Caki2 (cell line): ENCODE measurements at places on chromosomes 5 and 9.

GRCh38 chr9:35690614-35691333 lies 1.0 kb upstream of the TPM2 start:
- DNase-seq, result peak; percentile 36

GRCh38 chr5:172045315-172045632 lies 38.8 kb upstream of the FBXW11 start:
- DNase-seq, result no peak

GRCh38 chr5:138724470-138725146 lies 28.6 kb upstream of the CTNNA1 start:
- no peak for DNase-seq

DNA sequence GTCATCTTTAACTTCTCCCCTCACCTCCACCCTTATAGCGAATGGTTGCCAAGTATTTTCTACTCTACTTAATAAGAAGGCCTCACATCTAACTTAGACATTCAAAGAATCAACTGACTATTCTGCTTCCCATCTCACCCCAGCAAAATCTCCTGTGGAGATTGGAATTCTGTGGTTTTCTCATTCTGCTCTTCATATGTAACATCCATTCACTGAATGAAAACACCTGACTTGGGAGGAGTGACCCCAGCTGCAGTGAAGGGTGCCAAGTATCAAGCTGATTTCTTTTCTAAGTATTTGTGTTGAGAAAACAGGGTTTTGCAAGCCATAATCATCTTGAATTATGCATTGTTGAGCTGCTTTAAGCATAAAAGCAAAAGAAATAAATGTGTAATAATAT lies 42.5 kb upstream of the TAF1L start:
- DNase-seq, result no peak

- no peak for DNase-seq
Measured at GRCh38 chr5:163619273-163619934, 114.0 kb downstream of the MAT2B start.

DNA sequence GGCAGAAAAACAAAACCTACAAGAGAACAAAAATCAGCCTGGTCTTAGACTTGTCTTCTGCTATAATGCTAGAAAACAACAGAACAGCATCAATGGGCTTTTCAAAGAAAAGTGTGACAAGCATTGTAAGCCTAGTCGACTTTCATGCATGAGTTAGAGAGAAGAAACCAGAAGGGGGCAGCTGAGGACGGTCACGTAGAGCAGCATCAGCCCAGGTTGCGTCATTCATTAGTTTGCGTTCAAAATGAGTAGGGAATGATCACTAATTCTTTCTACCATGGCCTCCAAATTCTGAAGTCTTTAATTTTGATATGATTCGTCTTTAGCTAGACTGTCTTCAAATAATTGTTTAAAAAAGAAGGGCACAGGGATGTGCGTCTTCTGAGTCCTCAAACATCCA lies 4.7 kb upstream of the ISCA1 start:
- peak; percentile 49 for DNase-seq

DNA sequence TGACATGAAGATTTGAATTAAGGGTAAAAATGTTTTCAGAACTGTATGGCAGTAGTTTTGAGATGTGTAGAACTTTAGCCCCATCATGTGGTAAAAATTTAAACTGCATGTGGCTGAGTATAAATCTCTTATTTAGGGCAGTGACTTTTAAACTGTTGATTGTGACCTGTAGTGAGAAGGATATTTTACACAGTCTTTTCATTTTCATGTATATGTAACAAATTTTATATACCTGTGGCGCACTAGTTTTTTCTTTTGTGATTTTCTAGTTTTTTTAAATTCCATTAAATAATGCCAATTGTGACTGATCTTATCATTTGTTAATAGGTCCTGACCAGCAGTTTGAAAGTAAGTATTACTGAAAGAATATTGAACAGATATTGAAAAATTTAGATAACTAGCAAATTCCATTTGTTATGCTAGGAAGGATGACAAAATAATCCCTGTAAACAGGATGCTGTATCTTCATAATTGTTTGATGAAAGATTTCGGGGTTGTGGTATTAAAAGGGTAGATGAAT lies 47.2 kb downstream of the GPBP1 start:
- DNase-seq, result peak; percentile 51

DNA sequence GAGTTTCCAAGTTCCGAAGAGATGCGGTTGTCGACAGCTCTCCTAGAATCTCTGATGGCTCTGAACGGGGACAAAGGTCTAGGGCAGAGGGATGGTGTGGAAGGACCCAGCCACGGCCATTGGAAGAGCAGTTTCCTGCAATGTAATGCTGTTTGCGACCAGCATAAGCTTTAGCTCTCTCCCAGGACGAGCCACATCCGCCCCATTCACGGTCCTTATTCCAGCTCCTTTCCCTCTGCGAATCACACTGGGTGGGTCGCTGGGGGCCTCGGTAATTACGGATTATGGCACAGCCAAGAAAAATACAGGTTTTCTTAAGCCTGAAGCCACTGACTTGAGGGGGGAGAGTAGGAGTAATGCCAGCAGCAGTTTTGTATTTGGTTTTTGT lies 22.7 kb downstream of the ANXA2R start:
- no peak for DNase-seq

DNA sequence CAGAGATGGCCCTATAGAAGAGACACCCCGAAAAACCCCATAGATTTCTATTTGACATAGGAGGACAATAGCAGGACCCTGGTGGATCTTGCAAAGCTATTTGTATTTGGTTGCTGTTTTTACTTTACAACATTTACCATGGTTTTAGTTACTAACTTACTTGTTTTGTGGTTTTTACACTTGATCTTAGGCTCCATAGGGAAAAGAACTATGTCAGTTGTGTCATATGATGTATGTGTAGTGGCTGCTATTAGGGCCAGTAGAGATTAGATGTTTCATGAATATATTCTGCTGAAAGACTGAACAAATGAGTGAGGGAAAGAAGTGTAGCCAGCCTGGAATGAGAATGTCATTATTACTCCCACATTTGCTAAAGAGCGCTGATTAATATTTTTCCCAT lies 388.1 kb downstream of the SEMA5A start:
- DNase-seq, result no peak

GRCh38 chr9:101081641-101082040 lies 53.1 kb downstream of the PLPPR1 start:
- DNase-seq, result no peak

DNA sequence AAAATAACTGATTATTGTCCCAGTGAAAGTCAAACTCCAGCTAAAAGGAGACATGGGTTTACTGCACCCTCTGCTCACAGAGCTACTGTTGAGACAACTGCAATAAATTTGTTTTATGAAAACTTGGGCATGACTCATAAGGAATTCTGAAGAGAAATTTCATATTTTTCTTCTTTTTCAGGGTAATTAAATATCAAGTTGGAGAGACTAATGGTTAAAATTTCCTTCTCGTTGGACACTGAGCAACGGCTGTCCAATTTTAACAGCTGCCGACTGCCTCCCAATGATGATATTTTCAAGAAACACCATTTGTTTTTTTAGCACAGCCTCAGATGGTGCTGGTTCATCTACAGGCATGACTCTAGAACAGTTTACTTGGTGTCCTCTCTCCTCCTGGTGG lies 259.2 kb upstream of the RGMB start:
- no peak for DNase-seq

DNA sequence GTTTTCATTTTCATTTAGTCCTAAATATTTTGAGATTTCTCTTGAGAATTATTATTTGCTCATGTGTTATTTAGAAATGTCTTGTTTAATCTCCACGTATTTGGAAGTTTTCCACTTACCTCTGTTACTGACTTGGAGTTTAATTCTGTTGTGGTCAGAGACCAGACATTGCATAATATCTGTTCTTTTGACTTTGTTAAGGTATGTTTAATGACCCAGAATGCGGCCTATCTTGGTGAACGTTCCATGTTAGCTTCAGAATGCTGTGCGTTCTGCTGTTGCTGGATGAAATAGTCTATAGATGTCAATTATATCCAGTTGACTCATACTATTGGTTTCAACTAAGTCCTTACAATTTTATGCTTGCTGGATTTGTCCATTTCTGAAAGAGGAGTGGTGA lies 325.3 kb upstream of the TARS1 start:
- DNase-seq, result no peak

GRCh38 chr5:75192804-75193203 lies 43.9 kb downstream of the ANKRD31 start:
- no peak for DNase-seq

DNA sequence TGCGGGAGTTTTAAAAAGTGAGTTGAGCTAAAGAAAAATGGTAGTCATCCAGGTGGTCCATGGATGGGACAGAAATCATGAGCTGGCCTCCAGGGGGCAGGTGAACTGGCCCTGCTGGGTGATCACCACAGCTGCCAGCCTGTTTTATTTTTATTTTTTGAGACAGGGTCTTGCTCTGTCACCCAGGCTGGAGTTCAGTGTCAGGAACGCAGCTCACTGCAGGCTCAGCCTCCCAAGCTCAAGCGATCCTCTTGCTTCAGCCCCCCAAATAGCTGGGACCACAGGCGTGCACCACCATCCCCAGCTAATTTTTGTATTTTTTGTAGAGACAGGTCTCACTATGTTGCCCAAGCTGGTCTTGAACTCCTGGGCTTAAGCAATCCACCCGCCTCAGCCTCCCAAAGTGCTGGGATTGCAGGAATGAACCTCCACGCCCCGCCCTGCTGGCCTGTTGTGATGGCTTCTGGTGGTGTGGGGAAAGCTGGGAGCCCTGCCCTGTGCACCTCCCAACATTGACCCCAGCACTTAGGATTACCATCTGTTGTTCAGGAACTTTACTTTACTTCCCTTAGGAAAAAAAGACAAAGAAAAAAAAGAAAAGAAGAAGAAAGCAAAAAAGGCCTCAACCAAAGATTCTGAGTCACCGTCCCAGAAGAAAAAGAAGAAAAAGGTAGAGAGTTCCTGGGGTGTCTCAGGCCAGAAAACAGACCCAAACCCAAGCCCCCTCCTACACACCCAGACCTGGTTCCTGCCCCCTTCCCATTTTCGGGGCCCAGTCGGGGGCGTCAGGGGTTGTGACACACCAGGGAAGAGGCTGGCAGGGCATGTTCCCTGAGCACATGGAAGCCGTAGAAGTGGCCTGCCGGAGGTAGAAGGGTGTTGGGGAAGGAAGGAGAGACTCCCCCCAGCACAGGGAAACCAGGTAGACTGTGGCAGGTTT lies 14.7 kb downstream of the CD74 start:
- DNase-seq, result no peak

DNA sequence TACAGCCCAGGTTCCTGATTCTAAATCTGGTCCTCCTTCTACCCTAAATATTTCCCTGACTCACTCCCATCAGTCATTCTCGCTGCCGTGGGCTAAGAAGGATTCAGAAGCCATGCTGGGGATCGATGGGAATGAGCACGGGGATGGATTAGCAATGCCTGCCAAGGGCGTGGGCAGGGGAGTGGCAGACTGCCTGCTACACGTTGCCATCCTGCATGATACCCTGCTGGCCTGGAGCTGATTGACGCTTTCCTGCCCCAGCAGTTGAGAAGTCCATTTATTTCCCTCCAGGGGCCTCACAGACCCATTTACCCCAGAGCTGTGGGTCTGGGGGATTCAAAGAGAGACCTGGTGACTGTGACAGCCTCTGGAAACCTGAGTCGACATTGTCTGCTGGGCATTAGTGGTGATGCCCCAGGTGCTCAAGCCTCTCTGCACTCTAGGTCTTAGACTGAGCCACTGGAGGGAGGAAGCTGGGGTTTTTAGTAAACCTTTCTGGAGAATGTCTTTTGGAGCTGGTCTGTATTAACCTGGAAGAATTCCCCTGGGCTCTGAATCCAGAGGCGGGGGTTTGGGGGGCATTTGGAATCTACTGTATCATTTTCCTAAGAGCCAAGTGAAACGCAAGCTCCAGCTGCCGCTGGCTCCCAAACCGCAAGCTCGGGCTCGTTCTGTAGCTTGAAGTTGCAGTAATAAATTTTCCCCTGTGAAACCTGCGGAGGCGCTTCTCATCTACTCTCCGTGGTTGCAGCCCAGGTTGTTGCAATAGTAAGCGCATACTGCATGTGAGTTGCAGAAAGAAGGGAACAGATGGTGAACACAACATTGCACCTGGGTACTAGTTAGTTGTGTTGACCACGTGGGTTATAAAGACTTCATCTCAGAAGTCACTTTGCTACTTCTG lies 76.3 kb upstream of the RAPGEF1 start:
- DNase-seq, result no peak

- no peak for DNase-seq
Measured at GRCh38 chr5:115995351-115995750, 33.1 kb downstream of the LVRN start.

DNA sequence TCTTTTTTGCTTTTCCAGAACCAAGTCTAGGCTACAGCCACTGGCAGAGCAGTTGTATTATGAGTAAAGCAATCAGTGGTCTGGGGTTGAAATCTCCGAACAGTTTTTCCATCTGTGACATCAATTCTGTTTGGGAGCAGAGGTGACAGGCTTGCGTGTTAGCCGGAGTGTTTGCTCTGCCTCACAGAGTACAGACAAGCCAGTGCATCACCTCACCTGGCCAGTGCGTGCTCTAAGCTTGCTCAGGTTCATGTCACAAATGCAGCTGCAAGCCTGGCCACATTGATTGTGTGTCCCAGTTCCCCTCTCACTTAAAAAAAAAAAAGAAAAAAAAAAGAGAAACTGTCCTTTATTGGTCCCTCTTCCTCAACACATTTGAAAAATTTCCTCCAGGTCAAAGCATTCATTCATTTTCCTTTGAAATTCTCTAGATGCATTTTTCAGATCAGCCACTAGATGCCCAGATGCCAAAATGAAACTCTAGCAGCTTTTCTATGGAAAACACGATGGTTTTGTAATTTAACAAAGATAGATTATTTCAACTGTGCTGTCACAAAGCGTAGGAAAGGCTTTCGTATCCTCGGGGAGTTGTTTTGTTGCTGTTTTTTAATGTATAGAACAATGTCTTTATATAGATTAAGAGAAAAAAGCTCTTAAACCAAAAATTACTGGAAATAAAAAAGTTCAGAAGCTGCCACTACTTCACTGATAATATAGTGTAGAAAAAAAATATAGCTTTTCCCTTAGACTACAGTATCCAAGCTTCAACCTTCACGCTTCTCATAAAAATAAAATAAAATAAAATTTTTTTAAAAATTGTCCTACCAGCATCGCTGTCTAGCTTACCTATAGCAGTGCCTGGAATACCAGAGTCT lies 585.5 kb downstream of the TLE1 start:
- no peak for DNase-seq

DNA sequence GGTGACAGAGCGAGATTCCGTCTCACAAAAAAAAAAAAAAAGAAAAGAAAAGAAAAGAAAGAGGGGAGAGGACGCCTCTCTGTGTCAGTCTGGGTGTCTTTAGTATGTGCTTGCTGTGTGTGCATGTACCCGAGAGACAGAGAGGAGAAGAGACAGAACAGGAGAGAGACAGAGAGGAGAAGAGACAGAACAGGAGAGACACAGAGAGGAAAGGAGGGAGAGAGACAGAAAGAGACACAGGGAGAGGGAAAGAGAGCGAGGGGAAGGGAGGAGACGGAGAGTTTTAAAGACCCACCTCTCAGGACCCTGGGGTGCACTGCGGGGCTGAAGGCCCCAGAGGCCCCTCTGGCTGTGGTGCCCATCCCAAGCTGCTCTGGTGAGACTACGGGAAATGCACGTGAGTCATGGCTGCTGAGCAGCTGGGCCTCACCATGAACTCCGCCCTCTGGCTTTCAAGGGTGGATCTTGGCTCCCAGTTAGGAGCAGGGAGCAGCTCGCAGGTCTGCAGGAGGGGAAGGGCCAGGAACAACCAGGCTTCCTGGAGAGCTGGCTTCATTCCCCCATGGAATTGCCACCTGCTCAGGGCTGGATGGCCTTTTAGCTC lies 7.9 kb downstream of the SLC6A3 start:
- DNase-seq, result peak; percentile 19
